ENCODE measurements at places on chromosomes 2 and 18. TPM values are rescaled to one million over a fixed set of nuclear protein-coding genes. Genes with fewer than 3 reads are reported as not detected.

Gene ABCG5
- not detected for total RNA-seq

GRCh38 chr2:17206771-17207170, 311.5 kb downstream of the RAD51AP2 start:
- H3K4me1 ChIP-seq, result peaks cover 22% of the 10 kb centered on the region
- H3K27ac ChIP-seq, result no peak overlapping the region
- no peak for DNase-seq
- no peak overlapping the region for H3K4me3 ChIP-seq
- no peaks in the 10 kb centered on the region for H3K27me3 ChIP-seq

Gene FBXO15
- total RNA-seq, result 3.7 TPM

GRCh38 chr2:27627963-27628766, 647 bp downstream of the CCDC121 start:
- DNase-seq, result peak; percentile 12
- H3K36me3 ChIP-seq, result no peaks in the 10 kb centered on the region
- peak overlapping the region; percentile 83 for H3K27ac ChIP-seq
- H3K4me1 ChIP-seq, result peaks cover 10% of the 10 kb centered on the region

DNA sequence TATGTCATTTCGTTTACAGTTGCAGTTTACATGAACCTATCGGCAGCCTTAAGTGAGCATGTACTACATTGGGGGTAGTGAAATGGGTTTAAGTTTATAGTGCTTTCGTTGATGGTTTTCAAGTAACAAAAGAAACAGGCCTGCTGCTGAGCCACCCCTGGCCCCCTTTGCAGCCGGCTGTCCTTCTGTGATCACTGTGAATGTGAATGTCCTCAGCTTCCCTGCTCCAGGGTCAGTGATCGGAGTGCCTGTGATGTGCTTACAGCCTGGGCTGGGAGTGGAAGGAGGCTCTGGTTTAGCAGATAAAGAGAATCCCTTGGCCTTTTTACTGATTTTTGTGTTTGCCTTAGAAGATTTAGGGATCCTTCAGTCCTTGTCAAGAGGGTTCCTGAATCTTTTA, 154.2 kb downstream of the FAM210A start:
- DNase-seq, result no peak
- H3K36me3 ChIP-seq, result no peaks in the 10 kb centered on the region
- H3K4me3 ChIP-seq, result no peak overlapping the region
- no peaks in the 10 kb centered on the region for H3K27me3 ChIP-seq
- H3K27ac ChIP-seq, result no peak overlapping the region
